ENCODE measurements at places on chromosomes 12 and 14. TPM values are rescaled to one million over a fixed set of nuclear protein-coding genes. Genes with fewer than 3 reads are reported as not detected.

DNA sequence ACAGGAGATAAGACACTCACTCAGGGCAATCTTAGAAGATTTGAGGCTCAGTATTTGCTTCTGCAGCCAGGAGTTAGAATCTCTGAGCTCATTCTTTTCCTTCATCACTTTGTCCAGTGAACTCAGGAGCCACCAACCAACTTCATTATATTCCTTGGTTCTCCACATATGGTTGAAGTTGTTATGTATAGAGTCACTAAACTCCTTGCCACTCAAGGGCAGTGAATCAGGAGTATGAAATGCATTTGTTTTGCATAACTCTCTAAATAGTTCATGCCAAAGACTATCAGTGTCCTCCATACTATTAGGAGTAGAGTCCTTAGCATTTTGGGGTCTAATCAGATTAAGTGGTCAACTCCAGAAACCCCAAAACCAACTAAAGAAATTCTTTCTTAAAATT, 150.6 kb downstream of the CCDC59 start:
- H3K27me3 ChIP-seq: no peaks in the 10 kb centered on the region
- no peak overlapping the region for H3K27ac ChIP-seq
- DNase-seq: no peak
- no peaks in the 10 kb centered on the region for H3K36me3 ChIP-seq
- H3K4me3 ChIP-seq: no peak overlapping the region
- H3K4me1 ChIP-seq: no peaks in the 10 kb centered on the region

DNA sequence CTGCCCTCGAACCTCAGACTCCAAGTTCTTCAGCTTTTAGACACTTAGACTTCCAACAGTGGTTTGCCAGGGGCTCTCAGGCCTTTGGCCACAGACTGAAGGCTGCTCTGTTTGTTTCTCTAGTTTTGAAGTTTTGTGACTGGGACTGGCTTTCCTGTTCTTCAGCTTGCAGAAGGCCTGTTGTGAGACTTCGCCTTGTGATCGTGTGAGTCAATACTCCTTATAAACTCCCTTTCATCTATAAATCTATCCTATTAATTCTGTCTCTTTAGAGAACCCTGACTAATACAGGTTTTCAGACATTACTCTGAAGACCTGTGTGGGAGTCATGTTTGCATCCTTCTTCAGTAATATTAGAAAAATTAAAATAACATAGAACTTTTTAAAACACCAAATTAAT, 289.1 kb downstream of the RMST start:
- no peaks in the 10 kb centered on the region for H3K4me1 ChIP-seq
- H3K4me3 ChIP-seq: no peak overlapping the region
- H3K27me3 ChIP-seq: no peaks in the 10 kb centered on the region

GRCh38 chr12:52338241-52338960, 17.2 kb upstream of the KRT83 start:
- H3K27ac ChIP-seq: no peak overlapping the region
- peaks cover 7% of the 10 kb centered on the region for H3K4me1 ChIP-seq
- peaks cover 6% of the 10 kb centered on the region for H3K27me3 ChIP-seq
- DNase-seq: no peak
- H3K36me3 ChIP-seq: no peaks in the 10 kb centered on the region

- H3K36me3 ChIP-seq: peaks cover 10% of the 10 kb centered on the region
- no peak overlapping the region for H3K4me3 ChIP-seq
- no peak overlapping the region for H3K27ac ChIP-seq
- peaks cover 13% of the 10 kb centered on the region for H3K4me1 ChIP-seq
Measured at GRCh38 chr12:94198872-94199271, 50.5 kb downstream of the PLXNC1 start.

DNA sequence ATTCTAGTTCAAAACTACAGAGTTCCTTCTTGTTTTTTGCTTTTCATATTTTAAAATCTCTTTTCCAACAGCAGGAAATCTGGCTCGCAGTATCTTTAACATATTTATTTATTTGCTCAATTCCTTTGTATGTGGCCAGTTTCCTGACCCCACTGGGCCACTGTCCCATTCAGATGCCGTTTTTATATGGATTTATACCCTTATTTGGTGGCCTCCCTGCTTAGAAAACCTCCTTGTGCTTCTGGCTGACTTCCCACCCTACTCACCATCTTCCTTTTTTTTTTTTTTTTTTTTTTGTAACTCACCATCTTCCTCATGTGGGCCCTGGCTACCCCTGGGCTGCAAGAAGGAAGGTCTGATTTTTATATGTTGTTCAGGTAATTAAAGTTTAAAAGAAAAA, 53.9 kb downstream of the TTLL5 start:
- H3K36me3 ChIP-seq: peaks cover 5% of the 10 kb centered on the region
- no peaks in the 10 kb centered on the region for H3K4me1 ChIP-seq
- no peak overlapping the region for H3K27ac ChIP-seq
- H3K4me3 ChIP-seq: no peak overlapping the region
- DNase-seq: no peak

DNA sequence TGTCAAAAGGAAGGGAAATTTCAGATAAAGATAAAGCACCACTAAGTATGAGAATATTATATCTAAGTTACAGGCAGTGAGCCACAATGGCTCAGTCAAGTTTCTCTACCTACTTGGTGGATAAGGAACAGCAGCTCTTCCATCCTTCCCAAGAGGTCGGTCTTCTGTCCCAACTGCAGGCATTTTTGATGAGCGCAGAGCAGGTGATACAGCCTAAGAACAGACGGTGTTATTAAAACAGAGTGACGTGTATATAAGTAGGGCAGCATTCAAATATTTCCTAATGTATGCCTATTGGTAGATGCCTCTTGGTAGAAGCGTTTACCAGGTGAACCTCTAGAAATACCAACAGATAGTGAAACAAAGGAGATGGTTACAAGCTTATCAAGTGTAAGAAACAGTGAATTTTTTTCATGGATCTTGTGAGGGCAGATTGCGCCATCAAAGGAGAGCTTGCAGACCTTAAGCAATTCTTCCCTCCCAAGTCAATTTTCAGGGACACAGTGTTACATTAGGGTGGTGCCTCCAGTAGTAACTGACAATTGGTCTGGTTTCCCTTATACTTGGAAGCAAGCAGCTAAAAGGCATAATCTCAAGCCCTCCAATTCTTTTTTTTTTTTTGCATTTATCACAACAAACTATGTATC, 274.5 kb downstream of the MED13L start:
- no peak overlapping the region for H3K27ac ChIP-seq
- no peaks in the 10 kb centered on the region for H3K27me3 ChIP-seq
- peaks cover 8% of the 10 kb centered on the region for H3K4me1 ChIP-seq
- H3K4me3 ChIP-seq: no peak overlapping the region
- H3K36me3 ChIP-seq: peaks cover 5% of the 10 kb centered on the region

DNA sequence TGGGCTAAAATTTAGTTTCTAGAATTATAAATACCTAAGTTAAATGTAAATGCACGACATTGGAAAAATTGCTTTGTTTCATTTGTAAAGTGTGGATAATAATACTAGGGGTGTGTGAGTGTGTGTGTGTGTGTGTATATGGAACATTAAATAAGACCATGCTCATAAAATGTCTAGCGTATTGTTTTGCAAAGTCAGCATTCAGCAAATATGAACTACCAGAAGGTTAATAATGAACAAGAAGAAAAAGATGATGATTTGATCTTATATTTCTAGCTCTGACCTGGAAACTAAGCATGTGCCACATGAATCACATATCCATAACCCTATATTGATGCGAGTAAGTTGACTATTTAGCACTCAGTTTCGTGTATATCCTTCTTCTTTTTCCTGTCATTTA, 44.9 kb upstream of the MDGA2 start:
- H3K4me3 ChIP-seq: no peak overlapping the region
- no peaks in the 10 kb centered on the region for H3K36me3 ChIP-seq
- no peak overlapping the region for H3K27ac ChIP-seq
- DNase-seq: no peak

Gene RPGRIP1
- 0.07 TPM for total RNA-seq

Data from activated CD4-positive, alpha-beta memory T cell treated with anti-CD3 and anti-CD28 coated beads for 36 hours (primary cell).